ENCODE measurements at places on chromosomes 4 and X. TPM values are rescaled to one million over a fixed set of nuclear protein-coding genes. Genes with fewer than 3 reads are reported as not detected.
A peak's percentile ranks its signal among the peaks of the same experiment; 100 is the strongest.

FNIP2 gene
- total RNA-seq: 37.0 TPM

GRCh38 chr4:13349096-13349495 lies 135.0 kb downstream of the RAB28 start:
- no peak for DNase-seq

F8 gene
- total RNA-seq: 98.8 TPM

RRH gene
- 0.21 TPM for total RNA-seq

HEPH gene
- 55.8 TPM for total RNA-seq

- DNase-seq: no peak
Measured at GRCh38 chr4:91118597-91118996, 991.4 kb downstream of the CCSER1 start.

DNA sequence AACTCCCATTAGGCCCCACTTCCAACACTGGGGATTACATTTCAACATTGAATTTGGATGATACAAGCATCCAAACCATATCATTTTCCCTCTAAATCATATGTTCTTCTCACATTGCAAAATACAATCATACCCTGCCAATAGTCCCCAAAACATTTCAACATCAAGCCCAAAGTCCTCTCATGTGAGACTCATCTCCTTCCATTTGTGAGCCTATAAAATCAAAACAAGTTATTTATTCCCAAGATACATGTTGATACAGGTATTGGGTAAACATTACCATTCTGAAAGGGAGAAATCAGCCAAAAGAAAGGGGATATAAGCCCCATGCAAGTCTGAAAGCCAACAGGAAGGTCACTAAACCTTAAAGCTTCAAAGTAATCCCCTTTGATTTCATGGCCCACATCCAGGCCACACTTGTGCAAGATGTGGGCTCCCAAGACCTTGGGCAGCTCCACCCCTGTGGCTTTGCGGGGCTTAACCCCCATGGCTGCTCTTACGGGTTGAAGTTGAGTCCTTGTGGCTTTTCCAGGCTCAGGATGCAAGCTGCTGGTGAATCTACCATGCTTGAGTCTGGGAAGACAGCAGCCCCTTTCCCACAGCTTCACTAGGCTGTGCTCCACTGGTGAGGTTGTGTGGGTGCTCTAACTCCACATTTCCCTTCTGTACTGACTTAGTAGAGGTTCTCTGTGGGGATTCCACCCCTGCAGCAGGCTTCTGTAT lies 40.6 kb upstream of the SERTM2 start:
- no peak for DNase-seq

- DNase-seq: no peak
Measured at GRCh38 chr4:79364061-79364460, 38.2 kb upstream of the NAA11 start.

GRCh38 chrX:117987373-117987772 lies 129.2 kb downstream of the KLHL13 start:
- DNase-seq: no peak

GRCh38 chrX:53511322-53511721 lies 77.2 kb upstream of the HSD17B10 start:
- DNase-seq: no peak

ADRA2C gene
- total RNA-seq: 4.6 TPM

USP17L15 gene
- not detected for total RNA-seq

CORIN gene
- total RNA-seq: 125 TPM

GRCh38 chr4:42736527-42737195 lies 79.8 kb upstream of the ATP8A1 start:
- no peak for DNase-seq

- no peak for DNase-seq
Measured at GRCh38 chrX:373641-374471, 12.9 kb downstream of the PPP2R3B start.

SLITRK2 gene
- total RNA-seq: 0.81 TPM

DNA sequence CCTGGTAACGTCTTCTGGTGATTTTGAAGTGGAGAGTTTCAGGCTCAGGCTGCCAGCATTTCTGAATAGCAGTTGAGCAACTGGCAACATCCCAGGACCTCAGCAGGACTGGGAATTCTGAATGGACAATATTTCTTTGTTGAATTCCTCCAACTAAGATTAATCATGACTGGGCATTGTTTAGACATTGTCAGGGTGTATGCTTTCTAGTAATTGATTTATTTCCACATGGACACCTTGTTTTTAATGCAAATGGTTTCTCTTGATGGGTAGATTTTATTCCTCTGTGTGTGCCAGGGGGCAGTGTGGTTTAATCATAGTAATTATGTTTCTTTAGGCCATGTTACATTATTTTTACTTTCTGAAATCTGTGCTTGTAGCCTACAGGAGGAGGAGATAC lies 1004.7 kb upstream of the LCORL start:
- peak; percentile 16 for DNase-seq

SLC35A2 gene
- 9.9 TPM for total RNA-seq

- DNase-seq: no peak
Measured at GRCh38 chr4:8473198-8473919, 32.8 kb downstream of the TRMT44 start.

GRCh38 chrX:108224727-108225621 lies 133.4 kb downstream of the ATG4A start:
- DNase-seq: no peak

DNA sequence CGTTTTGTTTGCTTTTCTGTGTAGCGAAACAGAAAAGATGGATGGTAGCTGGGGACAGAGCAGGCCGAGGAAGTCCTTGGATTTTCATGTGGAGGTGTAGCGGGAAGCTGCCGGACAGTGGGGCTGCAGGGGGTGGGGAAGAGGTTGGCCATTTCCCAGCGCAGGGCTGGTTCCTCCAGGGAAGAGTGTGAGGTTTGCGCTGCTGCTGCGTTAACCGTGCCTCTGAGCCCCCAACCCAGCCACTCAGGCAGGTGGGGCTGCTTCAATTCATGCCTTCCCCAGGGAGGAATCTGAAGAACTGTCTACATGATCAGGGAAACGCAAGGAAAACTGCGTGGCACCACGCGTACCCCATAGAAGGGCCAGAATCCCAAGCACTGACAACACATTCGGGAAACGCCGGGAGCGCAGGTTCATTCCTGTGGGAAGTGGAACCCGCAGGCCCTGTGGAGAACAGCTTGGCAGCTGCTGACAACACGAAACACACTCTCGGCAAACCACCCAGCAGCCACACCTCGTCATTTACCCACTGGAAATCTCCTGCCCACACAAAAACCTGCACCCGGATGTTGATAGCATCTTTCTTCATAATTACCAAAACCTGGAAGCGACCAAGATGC lies 57.7 kb downstream of the PCGF3 start:
- no peak for DNase-seq
